Cortex of kidney (tissue), 1 donor: ENCODE measurements at places on chromosomes 3 and 15.

DNA sequence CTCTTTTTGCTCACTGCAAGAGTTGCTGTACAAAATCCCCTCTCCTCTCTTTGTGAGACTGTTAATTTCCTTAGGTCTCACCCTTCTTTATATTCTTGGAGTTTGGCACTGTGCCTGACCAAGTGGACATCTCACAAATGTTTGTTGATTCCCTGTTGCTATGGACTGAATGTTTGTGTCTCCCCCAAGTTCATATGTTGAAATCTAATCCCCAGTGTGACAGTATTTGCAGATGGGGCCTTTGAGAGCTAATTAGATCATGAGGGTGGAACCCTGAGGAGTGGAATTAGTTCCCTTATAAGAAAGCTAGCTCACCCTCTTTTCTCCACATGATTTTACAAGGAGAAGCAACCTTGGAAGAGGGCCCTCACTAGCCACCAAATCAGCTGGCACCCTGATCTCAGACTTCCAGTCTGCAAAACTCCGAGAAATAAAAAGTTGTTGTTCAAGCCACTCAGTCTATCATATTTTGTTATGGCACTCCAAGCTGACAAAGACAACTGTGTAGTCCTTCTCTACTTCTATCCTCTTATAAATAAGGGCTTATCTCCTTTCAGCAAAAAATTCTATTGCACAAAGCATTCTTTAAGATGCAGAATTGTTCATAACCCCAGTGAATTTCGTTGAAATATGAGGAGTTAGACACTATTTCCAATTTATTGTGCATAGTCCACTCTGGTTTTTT is 65.5 kb upstream of the NPHP3 start:
- DNase-seq, result no peak

- DNase-seq, result no peak
These were observed 68.2 kb downstream of the SIDT1 start for GRCh38 chr3:113600418-113601182.

DNA sequence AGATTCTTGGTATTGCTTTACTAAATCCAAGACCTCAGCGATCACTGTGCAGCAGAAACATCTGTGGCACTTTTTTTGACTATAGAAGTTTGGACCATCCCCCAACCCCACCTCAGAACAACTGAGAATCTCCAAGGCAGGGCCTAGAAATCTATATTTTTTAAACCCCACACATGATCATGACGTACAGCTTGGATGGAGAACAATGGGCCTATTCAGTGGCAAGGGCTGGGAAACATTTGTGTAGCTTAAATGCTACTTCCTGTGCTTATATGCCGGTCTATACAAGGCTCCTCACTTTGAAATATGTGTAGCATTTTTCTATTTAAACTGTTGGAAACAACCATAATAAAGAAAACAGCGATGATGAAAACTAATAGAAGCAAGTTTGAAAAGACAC is 55.1 kb upstream of the SPRED1 start:
- no peak for DNase-seq

- DNase-seq, result no peak
These were observed 83.6 kb downstream of the NSUN3 start for GRCh38 chr3:94146455-94146854.

- DNase-seq, result no peak
These were observed 64.3 kb downstream of the FBN1 start for GRCh38 chr15:48581219-48581618.

- no peak for DNase-seq
These were observed 66.1 kb upstream of the SPATA12 start for GRCh38 chr3:56994391-56994790.

- no peak for DNase-seq
These were observed 365.7 kb downstream of the GABRG3 start for GRCh38 chr15:27336676-27337075.

DNA sequence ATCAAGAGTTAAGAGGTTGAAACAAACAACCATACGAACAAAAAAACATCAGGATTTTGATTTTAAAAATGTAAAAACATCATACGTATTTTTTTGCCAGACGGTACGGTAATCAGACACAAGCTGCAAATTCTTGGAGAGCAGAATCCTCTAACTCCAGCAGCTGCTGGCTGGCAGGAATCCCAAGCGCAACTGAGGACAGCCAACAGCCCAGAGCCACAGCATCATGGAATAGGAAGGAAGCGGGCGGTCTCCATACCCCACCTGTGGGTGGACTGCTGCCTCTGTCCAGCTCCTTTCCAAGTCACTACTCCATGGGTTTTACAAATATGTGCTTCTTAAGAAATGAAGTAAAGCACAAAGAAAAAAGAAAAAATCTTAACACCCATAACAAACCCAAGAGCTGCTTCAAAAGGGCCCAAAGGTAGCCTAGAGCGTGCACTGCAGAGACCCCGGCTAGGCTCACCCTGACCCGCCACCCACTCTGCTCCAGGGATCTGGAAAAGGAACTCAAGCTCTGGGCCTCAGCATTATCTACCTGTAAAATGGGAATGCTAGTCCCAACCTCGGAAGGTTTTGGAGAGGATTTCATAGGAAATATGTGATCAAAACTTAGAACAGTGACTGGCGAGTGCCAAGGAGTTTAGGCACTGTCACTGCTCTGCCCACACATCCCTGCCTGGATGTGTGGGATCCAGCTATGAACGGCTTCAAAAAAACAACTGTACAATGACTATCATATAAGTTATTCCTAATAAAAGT is 33.4 kb downstream of the ZXDC start:
- DNase-seq, result no peak

- no peak for DNase-seq
These were observed 42.4 kb downstream of the TMEM40 start for GRCh38 chr3:12716605-12717151.

GRCh38 chr15:90209591-90209990 is 8.5 kb downstream of the SEMA4B start:
- no peak for DNase-seq

GRCh38 chr3:169148448-169149348 is 514.8 kb downstream of the MECOM start:
- DNase-seq, result no peak

DNA sequence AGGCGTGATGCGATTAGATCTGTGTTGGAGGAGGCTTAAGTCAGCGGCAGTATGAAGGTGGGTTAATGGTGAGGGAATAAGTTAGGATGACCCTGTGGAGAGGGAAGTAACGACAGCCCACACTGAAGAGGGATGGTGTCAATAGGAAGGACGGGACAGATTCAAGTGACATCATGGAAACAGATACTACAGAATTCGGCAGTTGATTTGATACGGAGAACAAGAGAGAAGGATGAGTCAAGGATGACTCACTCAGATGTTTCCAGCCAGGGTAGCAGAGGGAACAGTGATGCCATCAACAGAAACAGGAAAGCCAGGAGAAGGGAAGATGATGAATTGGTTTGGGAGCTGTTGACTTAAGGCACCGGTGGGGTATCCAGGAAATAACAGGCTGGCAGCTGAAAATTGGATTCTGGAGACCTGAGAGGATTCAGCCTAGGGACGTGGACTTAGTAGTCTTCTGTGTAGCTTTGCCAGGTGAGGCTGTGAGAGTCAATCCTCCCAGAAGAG is 38.0 kb downstream of the SHC4 start:
- DNase-seq, result no peak

- no peak for DNase-seq
These were observed 61.9 kb downstream of the SMAD3 start for GRCh38 chr15:67127331-67127664.

GRCh38 chr3:117989982-117990381 is 1044.7 kb downstream of the IGSF11 start:
- no peak for DNase-seq

DNA sequence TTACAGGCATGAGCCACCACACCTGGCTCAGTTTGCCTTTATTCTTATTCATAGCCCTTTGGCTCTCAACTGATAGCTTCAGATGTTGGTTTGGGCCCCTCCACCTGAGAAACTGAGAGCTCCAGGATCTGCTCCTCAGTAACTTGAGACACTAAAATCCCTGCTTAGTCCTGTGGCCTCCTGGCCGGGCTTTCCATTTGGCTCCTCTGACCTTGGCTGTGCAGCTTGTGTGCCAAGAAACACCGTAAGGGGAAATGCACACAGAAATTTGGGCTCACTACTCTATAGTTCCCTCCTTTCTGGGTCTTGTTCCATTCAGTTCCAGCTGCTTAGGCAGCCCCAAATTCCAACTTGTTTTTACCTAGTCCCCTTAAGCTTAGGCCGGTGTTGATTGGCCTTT is 24.9 kb downstream of the NIPA2 start:
- no peak for DNase-seq

GRCh38 chr3:106176734-106177133 is 307.9 kb upstream of the CBLB start:
- no peak for DNase-seq

DNA sequence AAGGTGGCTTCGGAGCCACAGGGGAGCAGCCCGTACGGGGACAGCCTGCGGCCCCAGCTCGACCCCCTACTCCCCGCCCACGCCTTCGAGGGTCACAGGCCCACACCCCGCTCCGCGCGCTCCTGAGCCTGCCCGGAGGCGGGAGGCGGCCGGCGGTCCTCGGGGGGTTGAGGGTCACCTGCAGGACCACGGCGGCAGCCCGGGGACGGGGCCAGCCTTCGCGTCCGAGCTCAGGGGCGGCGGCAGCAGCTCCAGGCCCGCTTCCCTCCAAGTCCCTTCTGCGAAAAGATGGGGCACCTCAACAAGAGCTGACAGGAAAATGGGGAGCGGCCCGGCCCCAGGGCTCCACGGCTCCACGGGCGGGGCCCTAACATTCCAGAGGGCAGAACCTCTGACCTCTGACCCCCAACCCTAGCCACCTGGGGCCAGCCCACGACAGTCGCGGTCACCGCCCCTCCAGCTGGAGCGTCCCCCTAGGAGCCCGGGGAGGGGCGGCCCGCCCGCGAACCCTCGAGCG is 428 bp downstream of the LYSMD4 start:
- no peak for DNase-seq

GRCh38 chr15:48020166-48020565 is 100.6 kb upstream of the SLC24A5 start:
- DNase-seq, result no peak

DNA sequence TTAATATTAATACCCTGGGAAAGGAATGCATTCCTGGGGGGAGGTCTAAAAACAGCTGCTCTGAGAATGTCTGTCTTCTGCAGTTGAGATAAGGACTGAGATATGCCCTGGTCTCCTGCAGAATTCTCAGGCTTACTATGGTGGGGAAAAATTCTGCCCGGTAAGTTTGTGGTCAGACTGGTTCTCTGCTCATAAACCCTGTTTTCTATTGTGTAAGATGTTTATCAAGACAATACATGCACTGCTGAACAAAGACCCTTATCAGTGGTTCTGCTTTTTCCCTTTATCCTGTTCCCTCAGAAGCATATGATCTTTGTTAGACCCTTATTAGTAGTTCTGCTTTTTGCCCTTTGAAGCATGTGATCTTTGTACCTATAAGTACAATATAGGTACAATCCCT is 494.6 kb downstream of the CNTN6 start:
- DNase-seq, result no peak

- DNase-seq, result no peak
These were observed 77.2 kb downstream of the CD200R1L start for GRCh38 chr3:112769286-112769978.
